Motor neuron (in vitro differentiated cells): ENCODE measurements at places on chromosomes 5 and 9.

DNA sequence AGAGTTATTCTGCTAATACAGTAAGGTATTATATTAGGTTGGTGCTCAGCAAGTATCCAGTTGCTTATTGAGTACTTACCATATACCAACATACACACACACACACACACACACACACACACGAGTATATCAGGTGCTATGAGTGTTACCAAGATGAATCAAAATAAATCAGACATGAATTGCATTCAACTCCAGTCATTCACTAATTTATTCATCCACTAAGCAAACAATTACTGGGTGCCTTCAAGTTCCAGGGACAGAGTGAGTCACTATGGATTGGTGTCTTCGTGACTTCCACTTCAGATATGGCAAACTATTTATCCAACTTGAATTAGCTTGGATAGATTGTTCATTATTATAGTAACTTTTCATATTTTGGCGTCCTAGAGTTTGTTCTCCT lies 140.7 kb upstream of the SLC44A1 start:
- peak; percentile 32 for ATAC-seq

DNA sequence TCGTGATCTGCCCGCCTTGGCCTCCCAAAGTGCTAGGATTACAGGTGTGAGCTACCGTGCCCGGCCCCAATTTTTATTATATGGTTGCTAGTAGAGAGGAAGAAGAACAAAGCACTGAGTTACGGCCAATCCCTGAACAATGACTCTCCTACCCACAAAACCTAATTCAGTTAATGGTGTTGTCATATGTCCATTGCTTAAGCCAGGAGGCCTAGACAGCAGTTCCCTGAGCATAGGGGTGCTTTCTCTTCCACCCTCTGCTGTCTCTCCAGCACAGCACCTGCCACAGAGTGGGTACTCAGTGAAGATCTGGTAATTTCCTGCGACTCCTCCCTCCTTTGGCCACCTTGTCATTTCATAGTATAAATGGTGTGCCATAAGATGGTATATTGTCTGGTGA lies 21.4 kb upstream of the LTC4S start:
- ATAC-seq: no peak

DNA sequence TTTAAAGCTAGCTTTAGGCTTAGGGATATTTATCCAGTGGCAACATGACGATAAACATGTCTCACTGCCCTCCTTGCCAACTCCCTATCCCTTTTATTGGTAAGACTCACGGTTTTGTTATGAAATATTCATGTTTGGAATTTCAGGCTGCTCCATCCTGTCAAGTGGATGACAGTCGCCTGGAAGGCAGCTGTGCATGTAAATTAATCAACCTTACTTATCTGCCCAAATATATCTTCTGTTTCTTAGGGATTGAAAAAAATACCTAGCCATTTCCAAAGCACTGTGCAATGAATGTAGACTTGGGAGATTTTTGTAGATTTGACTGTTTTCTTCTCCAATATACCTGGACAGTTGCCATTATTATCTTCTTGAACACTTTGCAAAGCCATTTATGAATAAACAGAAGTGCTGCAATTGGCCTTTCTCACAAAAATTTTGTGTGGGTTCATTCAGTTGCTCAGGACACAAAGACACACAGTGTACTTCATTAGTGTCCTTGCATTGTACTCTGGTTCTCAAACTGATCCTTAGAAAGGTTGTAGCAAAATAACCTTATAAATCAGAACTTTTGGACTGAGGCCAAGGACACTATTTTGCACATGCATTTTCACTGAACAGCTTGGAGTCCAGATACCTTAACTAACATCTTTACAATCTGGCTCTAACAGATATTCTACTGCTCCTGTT lies 889.4 kb upstream of the SEMA6A start:
- ATAC-seq: no peak

- peak; percentile 28 for ATAC-seq
These were observed 50.9 kb downstream of the AP3B1 start for GRCh38 chr5:78243639-78244038.

DNA sequence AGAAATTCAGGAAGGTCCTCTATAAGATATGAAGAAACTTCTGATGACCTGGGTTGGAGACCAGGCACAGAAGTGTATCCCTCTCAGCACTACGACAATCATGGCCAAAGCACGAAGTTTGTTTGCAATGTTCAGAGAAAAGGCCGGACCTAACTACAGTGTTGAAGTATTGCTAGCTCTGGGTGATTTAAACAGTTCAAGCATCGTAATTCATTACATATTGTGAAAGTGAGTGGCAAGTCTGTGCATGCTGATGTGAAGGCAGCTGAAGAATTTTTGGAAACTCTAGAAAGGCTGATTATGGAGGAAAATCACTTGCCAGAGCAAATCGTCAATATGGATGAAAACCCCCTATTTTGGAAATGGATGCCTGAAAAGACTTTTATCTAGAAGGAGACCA lies 67.2 kb upstream of the PANK3 start:
- ATAC-seq: no peak

DNA sequence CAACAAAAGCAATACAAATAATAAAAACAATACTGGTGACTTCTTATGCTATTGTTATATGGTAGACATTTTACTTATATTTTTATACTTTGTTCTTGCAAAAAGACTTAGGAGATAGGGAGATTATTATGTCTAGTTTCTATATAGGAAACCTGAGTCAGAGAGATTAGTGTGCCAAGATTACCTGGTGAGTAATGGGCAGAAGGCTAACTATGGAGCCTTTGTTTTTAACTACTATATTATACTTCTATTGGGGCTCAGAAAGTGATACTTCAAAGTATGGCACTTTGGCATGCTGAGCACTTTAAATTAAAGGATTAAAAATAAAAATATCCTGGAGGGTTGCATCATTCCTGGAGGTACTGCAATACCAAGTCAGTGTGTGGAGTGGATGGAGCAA lies 117.5 kb upstream of the CLINT1 start:
- no peak for ATAC-seq

DNA sequence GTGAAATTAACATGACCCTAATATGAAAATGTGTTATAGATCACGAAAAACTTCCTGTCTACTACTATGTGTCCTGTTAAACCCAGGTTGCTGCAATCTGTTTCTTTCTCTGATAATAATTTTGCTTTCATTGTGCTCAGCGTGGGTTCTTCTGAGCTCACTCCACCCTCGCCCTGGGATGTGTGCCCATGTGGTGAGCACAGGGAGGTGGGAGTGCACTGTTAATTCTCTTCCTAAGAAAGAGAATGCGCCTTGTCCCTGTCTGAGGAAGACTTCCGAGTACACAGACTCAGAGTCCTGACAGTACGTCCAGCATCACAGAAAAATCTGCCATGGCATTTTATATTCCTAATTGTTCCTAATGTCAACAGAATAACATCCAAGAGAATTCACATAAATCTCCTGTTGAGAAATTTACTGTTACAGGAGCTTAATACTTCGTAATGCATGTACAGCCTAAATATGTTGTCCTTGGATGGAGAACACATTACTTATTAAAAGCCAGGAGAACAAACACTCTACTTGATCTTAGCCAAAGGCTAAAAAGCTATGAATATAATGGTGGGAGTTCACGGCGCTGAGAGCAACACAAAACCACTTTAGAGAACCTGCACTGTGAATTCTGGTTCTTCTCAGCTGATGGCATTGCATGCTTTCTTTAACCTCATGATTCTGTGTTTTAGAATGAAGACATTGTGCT lies 102.6 kb downstream of the PDE4D start:
- ATAC-seq: no peak

- ATAC-seq: peak; percentile 95
These were observed 75.6 kb downstream of the ST8SIA4 start for GRCh38 chr5:100827481-100827889.

DNA sequence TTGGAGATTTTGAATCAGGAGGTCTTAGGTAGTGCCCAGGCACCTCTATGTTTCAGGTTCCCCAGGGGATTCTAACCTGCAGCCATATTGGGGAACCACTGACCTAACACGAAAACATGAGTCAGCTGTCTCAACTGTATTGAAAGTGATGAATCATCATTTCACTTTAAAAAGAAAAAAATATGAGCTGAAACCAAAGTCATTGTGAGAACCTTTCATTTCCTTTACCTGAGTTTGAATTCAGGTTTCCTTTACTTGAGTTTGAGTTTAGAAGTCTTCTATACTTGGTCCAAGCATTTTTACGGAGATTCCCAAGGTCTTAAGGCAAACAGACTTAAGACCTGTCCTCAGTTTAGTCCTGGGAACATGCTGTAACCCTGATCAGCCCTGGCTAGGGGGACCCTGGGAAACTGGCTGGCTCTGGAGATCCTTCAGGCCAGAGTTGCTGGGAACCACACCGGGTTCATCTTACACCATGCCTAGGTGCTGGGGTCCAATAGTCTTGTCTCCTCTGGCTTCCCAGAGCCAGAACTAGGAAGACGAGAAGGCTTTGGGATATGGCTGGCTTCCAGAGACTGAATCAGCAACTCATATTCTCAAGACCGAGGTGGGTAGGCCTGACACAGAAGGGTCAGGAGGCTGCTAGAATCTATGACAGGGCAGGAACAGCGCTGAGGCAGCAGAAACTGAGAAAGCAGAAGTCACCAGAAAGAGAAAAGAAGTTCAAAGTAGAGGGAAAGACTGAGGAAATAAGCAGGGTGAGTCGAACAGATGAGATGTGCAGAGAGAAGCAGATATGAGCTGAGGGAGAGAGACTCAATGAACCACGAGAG lies 16.4 kb upstream of the PDCD1LG2 start:
- no peak for ATAC-seq

GRCh38 chr5:39062530-39062929 lies 11.7 kb downstream of the RICTOR start:
- ATAC-seq: no peak

GRCh38 chr5:57313716-57314115 lies 139.9 kb downstream of the GPBP1 start:
- no peak for ATAC-seq

GRCh38 chr5:38369692-38370091 lies 111.3 kb downstream of the EGFLAM start:
- ATAC-seq: peak; percentile 10

DNA sequence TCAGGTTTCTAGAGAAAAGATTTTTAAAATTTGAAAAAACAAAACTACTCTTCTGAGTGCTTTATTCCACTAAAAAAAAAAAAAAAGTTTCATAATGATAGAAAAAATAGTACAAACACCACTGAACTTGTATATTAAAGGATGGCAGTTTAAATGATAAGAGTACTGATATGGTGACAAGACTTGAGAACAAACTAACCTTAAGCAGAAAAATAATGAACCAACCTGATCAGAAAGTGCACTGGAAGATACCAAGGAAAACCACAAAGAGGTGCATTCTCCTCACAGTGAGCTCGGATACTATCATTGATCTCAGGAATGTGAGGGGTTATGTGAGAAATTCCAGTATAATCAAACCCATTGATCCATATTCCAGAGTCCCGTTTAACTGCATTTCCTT lies 34.3 kb downstream of the ERMP1 start:
- no peak for ATAC-seq

- no peak for ATAC-seq
These were observed 58.5 kb upstream of the ANXA1 start for GRCh38 chr9:73093016-73093739.

GRCh38 chr9:33184963-33185362 lies 17.8 kb upstream of the B4GALT1 start:
- no peak for ATAC-seq

DNA sequence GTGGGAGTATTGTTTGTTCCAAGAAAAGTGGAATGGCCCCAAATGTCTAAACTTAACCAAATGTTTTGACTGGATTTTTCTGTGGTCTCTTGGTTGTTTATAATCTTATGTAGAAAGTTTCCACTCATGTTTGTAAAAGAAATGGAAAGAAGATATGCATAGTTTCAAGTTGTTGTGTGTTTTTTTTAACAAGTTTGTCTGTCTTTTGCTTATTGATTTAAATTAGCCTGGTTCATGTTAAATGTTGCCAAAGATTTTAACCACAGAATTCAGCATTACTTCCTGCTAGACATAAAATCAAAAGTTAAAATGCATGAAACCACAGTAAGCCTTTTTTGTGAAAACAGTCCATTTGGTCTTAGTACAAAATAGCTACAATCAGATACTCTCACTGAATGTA lies 14.0 kb downstream of the PPWD1 start:
- ATAC-seq: no peak

DNA sequence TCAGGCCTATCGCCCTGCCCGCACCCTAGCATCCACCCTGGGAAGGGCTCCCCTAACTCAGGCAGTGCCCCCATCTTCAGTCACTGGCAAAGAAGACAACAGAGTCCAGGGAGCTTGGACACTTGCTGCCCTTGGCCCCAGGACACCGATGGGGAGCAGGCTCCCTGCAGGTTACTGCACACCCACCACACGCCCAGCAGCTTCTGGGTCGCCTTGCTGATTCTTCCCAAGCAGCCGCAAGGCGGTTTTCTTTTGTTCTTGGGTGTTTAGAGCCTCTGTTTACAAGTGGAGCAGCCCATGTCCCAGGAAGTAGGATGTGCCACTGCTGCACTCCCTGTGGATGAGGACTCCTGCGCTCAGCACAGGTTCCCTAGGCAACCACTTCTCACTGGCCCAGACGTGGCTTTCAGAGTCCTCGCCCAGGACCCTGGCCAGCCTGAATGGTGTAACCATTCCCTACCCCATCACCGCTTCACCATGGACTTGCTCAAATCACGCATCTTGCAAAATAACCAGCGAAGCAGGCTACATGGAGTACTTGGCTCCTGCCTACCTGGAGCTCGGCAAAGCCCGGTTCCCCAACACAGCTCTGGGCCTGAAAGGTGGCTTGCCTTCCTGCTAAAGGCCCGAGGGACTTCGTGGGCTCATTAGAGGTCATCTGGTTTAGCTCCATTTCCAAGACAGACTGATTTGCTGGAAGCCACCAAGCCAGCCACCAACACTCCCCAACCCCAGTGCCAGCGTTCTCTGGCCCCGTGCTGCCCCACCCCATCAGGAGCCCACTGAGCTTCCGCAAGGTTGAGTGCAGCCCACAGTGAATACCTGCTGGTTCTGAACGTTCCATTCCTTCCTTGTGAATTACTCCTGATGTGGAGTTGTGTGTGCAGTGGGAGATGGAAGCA lies 60.0 kb downstream of the PSMB7 start:
- ATAC-seq: no peak

- no peak for ATAC-seq
These were observed 2.6 kb upstream of the SPDL1 start for GRCh38 chr5:169580964-169581363.

DNA sequence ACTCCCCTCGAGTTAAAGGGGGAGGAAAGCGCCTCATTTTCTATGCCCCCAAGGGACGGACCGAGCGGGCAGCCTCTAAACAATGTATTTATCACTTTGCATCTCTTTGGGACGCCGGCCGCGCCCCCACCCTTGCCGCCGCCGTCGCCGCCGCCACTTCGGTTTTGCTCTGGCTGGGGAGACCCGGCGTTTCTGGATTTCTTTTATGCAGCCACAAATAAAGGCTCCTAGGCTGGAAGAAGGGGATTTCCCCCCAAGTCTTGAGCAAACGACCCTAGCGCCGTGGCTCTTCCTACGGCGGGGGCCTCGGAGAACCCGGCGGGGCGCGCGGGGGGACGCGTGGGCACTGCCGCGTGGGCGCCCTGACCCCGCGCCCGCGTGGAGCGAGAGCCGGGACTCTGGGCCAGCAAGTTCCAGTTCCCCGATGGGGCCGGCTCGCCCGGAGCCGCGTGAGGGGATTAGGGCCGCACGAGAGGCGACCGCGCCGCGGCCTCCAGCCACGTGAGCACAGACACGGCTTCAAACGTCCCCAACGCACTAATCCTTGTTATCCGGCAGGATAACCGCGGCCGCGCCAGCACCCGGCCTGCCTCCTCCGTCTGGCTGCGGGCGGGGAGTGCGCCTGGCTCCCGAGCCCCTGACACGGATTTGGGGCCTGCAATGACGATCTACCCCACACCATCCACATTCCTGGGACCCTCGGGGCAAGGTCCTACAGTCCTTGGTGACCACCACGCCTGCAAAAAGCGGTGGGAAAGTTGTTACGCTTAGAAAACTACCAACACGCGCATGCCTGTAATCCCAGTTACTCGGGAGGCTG lies 7.9 kb upstream of the NEUROG1 start:
- peak; percentile 29 for ATAC-seq
